Occipital lobe (tissue), 3 donors: ENCODE measurements at places on chromosomes 3 and 15.

GRCh38 chr3:196969134-196969659 lies 564 bp upstream of the PIGZ start:
- peak; percentile 22 for DNase-seq

GRCh38 chr3:64262574-64263114 lies 37.4 kb upstream of the PRICKLE2 start:
- no peak for DNase-seq

GRCh38 chr15:68672781-68673205 lies 94.0 kb downstream of the CORO2B start:
- DNase-seq, result no peak

DNA sequence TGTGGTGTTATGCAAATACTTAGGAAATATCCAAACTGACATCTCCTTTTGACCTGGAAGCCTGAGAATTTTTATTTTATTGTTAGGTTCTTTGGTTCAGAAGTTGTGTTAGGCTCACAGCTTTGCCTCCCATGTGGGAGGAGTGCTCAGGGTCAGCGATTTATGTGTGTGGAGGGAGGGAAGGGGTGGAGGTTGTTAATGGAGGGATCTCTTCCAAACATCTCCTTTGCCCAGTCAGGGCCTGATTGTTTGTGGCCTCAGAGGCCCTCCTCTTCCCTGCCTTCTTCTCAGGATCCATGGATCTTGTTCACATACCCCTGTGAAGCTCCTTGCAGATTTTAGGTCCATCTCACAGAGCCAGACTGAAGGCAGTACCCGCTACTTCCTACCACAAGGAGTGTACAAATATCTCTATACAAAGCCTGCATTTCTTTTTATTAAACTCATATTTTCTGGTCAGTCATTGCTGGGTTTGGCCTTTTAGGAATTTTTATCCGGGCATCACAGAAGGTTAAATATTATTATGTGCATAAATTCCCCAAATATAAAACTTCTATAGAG lies 40.3 kb downstream of the BBX start:
- no peak for DNase-seq

GRCh38 chr15:74616366-74616939 lies 817 bp downstream of the CLK3 start:
- peak; percentile 16 for DNase-seq

GRCh38 chr3:40878464-40878905 lies 320.8 kb upstream of the CTNNB1 start:
- no peak for DNase-seq

GRCh38 chr3:7444886-7445285 lies 584.0 kb downstream of the GRM7 start:
- no peak for DNase-seq

DNA sequence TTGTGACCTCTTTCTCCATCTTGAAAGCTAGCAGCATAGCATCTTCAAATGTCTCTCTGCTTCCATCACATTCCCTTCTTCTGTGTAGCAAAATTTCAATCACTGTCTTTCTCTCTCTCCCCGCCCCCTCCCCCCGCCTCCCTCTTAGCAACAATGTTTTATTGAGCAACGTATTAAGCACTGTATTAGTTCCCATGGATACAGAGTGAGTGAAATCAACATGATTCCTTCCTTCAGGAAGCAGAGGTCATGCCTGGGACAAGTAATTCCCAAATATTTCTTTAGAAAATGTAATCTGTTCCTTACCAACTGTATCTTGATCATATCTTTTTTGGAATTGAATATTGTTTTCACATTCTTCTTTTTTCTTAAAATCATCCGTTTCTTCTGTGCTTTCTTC lies 373.7 kb upstream of the NECTIN3 start:
- DNase-seq, result no peak

DNA sequence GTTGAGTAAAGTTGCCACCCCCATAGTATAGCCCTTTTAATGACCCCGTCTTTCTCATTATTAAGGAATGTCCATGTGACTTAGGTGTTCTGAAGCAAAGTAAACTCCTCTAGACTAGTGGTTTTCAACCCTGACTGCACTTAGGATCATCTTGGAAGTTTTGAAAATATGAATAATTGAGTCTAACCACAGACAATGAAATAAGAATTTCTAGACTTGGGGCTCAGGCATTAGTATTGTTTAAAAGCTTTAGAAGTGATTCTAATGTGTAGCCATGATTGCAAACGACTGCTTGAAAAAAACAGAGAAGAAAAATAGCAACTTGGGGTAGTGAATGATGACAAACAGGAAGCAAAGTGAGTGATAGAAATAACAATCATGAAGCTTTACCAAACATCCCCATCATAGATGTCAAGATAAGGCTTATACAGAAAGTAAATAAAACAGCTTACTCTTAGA lies 35.0 kb downstream of the ALCAM start:
- no peak for DNase-seq

DNA sequence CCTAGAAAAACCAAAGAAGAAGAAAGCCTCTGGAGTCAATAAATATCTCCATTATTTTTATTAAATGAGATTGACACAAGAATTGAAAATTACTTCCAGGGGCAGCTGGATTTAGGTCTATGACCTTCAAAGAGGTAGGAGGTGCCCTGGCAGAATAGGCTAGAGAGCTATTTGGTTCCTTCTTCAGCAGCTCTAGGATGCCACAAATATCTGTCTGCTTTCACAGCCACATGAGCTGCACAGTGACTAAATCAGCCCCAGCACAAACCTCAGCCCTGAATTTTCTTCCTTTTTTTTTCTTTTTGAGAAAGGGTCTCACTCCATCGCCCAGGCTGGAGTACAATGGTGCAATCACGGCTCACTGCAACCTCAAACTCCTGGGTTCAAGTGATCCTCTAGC lies 223.5 kb downstream of the ABHD5 start:
- no peak for DNase-seq

DNA sequence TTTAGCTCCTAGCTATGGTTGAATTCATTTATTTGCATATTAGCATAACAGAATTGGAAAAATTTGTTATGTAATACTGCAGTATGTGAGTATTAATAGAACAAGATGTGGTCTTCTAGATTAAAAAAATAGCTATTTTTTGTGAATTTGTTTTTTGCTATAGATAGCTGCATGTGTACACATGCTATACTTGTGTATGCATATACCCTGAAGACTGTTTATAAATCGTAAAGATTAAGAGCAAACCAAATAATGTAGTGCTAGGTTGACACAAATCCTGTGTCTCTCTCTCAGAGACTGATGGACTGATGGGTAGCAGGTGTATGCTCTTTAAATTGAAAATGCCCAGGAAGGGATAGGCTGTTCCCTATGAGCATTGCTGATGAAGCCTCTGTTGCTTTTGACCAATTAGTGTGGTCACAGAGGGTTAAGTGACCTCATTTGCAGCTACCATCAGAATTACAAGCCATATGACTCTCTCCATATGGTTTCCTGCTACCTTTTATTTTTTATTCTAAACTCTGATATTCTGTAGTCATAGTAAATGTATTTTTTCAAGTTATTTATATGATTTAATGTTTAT lies 9.0 kb downstream of the PLCL2 start:
- no peak for DNase-seq

- no peak for DNase-seq
Measured at GRCh38 chr3:188914552-188914951, 257.2 kb upstream of the TPRG1 start.

- DNase-seq, result no peak
Measured at GRCh38 chr3:108473711-108474110, 36.7 kb downstream of the MYH15 start.
